ENCODE measurements at places on chromosomes 4 and X.

DNA sequence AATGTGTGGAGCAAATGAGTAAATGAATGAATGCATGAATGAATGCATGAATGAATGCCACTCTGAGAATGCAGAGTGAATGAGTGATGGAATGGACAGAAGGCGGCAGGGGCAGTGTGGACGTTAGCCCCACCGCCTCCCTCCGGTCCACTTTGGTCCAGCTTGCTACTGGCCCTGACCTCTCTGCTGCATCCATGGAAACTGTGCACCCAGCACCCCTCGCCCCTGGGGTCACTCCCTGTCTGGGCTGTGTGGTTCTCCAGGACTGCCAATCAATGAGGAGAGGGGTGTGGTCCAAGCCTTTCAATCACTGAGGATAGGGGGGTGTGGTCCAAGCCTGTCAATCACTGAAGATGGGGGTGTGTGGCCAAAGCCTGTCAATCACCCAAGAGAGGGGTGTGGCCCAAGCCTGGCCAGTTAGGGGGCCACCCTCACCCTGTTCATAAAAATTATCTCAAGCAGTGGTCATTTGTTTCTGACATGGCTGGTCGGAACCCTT is 39.2 kb upstream of the ASMTL start:
- no peak for DNase-seq

GRCh38 chr4:141003193-141003592 is 130.1 kb downstream of the RNF150 start:
- no peak for DNase-seq

GRCh38 chr4:74385386-74385785 is 20.4 kb downstream of the EREG start:
- no peak for DNase-seq

DNA sequence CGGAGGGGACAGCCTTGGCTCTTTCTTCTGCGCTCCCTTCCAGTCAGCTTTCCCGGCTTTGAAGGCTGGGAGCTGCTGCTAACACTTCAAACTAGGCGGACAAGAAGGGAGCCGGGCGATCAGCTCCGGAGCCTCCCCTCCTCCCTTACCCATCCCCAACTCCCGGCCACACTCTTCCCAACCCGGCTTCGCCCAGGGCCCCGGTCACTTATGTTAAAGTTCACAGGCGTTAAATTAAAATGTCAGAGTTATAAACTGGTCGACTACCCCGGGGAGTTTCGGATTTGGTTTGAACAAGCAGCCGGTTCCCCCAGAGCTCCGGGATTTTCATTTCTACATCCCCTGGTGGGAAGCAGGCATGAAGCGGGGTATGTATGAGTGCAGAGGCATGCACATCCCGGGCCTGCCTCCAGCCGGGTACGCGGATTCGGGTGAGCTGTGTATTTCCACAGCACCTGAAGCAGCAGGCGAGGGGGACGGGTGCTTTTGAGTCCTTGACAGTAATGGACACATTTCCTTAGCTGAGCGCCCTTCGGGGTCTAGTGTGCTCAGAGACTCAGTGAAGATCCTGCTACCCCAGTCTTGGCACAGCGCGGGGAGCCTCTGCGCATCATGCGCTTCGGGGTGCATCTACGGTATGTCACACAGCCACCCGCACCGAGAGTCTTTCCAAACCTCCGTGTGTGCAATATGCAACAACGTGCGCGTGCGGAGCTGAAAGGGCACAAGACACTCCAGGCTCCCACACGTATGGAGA is 880 bp downstream of the UNC5C start:
- no peak for DNase-seq

DNA sequence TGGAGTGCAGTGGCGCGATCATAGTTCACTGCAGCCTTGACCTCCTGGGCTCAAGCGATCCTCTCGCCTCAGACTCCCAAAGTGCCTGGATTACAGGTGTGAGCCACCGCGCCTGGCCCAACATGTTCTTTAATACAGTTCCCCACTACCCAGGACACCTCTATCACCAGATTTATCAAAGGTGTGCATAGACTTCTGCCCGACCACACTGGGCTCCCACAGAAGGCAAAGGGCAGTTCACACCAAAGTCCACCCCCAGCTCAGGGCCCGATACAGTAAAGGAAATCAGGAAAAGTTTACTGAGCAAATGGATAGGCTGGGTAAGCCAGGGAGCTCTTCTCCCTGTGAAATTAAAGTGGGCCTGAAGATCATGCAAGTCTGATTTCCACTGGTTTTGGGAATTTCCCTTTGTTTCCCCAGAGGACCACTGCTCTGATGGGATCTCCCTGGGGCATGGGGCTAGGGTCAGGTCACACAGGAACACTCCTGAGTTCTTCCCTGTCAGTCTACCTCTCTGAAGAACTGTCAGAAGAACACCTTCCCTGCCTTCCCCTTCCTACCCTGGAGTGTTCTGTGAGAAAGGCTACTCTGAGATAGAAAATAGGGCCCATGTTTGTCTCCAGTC is 17.7 kb upstream of the PIM2 start:
- DNase-seq, result no peak

- no peak for DNase-seq
Measured at GRCh38 chrX:149510386-149510785, 5.3 kb upstream of the IDS start.

GRCh38 chr4:113476800-113477199 is 284.7 kb downstream of the CAMK2D start:
- no peak for DNase-seq

DNA sequence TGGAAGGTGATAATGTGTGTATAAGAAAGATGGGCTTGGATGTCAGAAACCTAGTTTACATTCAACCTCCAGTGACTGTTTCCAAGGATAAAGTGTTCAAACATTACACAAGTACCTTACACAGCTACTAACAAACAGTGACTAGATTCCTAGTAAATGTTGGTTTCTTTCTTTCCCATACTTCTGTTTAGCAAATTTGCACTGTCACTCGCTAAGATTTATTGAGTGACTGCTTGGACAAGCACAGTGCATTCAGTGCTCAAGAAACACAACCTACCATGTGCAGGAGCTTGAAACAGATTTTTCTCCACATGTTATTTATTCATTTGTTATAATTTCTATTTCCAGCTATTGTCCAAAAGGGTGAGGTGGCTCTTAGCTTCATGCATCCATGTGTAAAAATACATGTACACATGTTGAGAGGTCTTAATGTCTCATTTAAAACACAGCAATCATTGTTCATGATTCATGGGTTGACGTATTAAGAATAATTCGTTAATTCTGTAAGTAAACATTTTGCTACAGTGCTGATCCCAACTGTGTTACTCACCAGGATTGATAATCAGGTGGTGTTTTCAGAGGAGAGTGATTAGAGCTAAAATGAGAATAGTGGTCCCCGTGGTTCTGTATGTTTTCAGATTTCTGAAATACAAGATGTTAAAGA is 153.0 kb downstream of the DCLK2 start:
- DNase-seq, result no peak

GRCh38 chr4:108383157-108383556 is 214.4 kb upstream of the LEF1 start:
- no peak for DNase-seq

DNA sequence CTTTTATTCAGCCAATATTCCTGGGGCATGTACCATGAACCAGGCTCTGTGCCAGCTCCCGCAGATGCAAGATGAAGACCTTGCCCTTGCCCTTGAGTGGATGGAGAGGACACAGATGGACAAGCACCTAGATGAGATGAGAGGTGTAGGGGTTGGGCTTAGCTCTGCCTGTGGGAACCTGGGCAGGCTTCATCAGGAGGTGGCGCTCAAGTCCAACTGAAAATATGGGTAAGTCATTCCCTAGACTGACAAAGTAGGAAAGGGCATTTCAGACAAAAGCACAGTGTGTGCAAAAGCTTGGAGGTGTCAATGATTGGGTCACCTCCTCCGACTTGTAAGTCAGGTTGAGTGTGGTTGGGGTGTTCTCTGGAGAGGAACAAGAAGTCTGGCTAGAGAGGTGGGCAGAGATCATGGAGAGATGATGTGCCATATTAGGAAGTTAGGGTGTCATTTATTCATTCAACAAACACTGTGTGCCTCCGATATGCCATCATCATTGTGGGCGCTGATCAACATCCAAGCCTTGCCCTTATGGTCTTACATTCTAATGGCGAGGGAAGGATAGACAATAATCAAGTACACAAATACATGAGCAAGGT is 64.6 kb downstream of the ANAPC4 start:
- DNase-seq, result no peak

DNA sequence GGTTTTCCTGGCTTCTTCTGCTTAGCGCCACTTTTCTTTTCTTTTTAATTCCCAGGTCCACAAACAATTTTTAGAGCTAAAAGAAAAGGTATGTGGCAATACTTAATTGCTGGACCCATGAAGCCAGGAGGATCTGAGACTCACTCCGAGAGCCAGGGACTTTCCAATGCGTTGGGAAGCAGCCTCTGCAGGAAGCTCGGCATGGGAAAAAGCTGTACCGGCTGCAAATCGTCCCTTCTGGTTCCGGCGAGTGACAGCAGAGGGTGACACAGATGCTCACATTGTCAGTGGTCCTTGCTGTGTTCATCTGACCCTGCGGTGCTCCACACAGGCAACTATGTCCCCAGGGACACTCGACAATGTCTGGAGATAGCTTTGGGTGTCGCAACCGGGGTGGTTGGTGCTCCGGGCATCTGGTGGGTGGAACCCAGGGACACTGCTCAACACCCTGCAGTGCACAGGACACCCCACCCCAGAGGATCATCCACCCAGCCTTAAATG is 164.0 kb downstream of the PRKX start:
- no peak for DNase-seq

DNA sequence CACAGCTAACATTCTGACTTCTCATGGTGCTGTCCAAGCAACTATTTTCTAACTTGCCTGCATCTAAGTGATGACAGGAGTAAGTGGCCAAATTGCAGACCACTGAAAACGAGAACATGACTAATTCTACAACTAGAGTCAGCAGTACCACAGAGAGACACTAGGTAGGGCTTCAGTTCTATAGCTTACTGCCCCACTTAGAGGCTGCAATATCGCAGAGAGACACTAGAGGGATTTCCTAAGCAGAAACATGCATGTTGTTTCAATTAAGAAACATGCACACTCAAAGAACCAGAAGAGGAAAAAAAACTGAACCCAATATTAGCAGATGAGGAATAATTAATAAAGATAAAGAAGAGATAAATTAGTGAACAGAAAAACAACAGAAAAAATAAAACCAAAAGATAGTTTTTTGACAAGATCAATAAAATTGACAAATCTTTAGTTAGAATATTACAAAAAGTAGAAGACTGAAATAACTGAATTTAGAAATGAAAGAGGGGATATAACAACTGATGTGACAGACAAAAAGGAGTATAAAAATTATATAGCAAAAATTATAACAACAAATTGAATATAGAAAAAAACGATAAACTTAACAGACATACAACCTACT is 100.8 kb downstream of the SPIN4 start:
- DNase-seq, result peak; percentile 28

DNA sequence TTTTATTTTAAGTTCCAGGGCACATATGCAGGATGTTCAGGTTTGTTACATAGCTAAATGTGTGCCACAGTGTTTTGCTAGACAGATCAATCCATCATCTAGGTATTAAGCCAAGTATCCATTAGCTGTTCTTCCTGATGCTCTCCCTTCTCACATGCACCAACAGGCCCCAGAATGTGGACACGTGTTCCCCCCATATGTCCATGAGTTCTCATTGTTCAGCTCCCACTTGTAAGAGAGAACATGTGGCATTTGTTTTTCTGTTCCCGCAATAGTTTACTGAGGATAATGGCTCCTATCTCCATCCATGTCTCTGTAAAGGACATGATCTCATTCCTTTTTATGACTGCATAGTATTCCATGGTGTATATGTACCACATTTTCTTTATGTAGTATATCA is 374.8 kb upstream of the FAT1 start:
- DNase-seq, result no peak

DNA sequence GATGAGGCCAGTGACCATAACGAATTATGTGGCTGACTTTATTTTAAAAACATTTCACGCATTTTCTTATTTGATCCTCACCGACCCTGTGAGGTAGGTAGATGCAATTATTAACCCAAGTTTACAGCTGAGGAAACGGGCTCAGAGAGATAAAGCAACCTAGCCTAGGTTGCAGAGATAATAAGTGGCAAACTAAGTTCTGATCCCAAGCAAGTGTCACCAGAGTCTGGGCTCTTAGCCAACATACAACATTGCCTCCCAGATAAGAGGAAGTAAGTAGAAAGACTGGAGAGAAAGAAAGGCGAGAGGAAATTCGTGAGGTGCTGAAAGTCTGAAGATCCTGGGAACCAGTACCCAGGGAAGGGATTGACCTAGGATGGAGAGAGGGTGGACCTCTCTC is 77.4 kb upstream of the GPR50 start:
- DNase-seq, result no peak

GRCh38 chr4:129972257-129972656 is 876.3 kb downstream of the C4orf33 start:
- DNase-seq, result no peak

DNA sequence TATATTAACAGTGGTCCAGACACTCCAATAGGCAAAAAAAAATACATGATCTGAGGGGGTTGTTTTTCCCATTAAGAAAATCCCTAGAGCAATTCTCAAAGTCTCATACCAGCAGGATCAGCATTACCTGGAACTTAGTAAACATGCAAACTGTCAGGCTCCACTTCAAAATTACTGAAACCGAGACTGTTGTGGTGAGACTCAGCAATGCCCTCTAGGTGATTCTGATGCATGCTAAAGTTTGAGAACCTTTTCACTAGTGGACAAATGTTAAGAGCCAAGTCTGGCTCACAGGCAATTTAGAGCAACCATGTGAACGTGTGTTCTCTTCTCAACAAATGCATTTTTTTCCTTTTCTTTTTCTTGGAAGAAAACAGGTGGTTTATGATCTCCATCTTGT is 30.2 kb downstream of the NEK1 start:
- DNase-seq, result no peak

GRCh38 chrX:69280933-69281332 is 115.7 kb upstream of the PJA1 start:
- no peak for DNase-seq
